ENCODE measurements at places on chromosomes 6 and 20.

DNA sequence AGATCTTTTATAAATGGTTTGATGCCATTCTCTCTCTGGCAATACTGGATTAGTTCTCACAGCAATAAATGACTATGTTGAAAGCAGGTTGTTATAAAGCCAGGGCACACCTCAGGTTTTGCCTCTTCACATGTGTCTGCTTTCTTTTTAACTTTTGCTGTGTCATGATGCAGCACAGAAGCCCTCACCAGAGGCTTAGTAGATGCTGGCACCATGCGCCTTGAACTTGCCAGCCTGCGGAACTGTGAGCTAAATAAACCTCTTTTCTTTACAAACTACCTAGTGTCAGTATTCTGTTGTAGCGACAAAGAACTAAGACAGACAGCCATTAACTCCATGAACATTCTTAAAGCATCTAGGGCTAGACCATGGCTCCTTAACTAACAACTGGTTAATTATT lies 15.3 kb upstream of the GPR63 start:
- no peak for DNase-seq

DNA sequence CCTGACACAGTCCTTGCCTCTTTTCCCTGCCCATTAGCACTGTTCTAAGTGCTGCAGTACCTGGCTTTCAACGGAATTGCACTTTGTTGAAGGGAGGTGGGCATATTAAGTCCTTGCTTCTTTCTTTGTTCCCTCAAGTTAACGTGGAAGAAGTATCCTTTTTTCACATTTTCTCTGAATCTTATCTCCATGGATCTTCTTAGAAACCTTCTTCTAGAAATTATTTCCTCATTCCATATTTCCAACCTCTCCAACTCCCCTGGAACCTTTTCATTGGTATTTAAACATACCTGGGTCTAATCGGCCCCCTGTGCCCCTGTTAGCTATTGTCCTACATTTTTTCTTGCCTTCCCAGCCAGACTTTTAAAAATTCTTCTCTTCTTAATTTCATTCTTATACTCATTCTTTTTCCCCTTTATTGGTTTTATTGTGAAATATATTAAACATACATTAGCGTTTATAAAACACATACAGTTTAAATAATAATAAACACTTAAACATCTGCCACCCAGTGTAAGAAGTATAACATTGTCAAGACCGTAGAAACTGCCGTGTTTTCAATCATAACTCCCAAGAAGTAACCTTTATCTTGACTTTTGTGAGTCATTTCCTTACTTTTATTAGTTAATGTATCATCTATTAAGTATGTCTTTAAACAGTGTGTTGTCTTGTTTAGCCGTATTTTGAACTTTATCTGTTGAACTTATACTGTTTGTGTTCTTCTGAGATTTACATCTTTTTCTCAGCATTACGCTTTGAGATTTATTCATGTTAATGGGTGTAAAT lies 118.2 kb downstream of the CDKAL1 start:
- DNase-seq, result no peak

GRCh38 chr6:119511024-119511423 lies 161.5 kb upstream of the MAN1A1 start:
- DNase-seq, result no peak

- DNase-seq, result peak; percentile 76
These were observed 165.4 kb upstream of the GMDS start for GRCh38 chr6:2410656-2411380.

DNA sequence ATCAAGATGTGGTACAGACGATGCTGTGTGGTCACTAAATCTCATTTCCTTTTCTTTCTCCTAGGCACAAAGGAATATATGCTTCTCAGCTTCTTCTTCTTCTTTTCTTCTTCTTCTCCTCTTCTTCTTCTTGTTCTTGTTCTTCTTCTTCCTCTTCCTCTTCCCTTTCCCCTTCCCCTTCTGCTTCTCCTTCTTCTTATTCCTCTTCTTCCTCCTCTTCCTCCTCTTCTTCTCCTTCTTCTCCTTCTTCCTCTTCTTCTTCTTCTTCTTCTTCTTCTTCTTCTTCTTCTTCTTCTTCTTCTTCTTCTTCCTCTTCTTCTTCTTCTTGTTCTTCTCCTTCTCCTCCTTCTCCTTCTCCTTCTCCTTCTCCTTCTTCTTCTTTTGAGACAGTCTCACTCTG lies 190.4 kb upstream of the DTNBP1 start:
- no peak for DNase-seq

DNA sequence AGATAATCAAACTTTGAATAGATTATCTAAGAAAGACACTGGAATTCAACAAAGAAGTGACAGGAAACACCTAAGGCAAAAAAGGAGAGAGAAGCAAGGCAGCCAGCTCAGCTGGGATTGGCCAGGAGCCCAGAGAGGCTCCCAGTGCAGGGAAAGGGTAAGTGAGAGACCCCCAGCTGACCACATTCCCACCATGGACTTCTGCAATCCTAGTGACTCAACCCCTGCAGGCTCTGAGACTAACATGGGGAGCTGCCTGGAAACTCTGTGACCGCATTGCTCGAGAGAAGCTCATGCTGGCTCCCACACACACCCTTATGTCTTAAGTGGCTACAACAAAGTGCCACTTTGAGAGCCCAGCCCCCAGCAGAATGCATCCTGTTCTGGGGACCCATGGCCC lies 215.1 kb downstream of the PACRG start:
- DNase-seq, result no peak

GRCh38 chr20:38210741-38211140 lies 45.7 kb upstream of the TGM2 start:
- DNase-seq, result no peak

DNA sequence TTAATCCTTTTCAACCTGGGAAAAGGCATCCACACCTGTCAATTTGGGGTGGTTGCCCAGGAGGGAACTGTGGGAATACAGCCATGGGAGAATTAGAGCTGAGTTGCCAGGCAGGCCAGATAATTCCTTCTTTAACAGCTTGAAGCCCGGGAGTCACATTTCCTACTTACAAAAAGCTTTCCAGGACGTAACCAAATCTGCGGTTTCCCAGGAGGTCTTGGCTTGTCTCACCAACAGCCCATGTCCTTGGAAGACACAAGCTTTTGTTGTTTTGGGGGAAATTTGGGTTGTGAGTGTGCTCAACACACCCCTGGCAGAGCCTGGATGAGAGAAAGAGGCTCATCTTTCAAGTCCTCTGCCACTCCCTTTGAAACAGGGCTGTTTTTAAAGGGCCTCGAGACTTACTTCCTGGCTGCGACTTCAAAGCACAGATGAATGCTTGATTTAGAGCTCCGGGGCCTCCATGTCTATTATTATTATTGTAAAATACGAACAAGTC lies 465.9 kb upstream of the BTBD3 start:
- DNase-seq, result no peak

GRCh38 chr6:62229231-62229630 lies 56.8 kb downstream of the KHDRBS2 start:
- no peak for DNase-seq

DNA sequence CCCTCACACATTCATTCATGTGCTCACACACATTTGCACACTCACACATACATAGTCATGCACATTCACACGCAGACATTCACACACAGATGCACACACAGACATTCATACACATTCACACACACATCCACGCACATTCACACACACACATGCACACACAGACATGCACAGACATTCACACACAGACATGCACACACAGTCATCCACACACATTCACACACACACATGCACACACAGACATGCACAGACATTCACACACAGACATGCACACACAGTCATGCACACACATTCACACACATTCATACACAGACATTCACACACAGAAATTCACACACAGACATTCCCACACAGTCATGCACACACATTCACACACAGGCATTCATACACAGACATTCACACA lies 147.3 kb downstream of the PACRG start:
- no peak for DNase-seq

- DNase-seq, result peak; percentile 92
These were observed 33.3 kb upstream of the SLC22A16 start for GRCh38 chr6:110509617-110510241.

- DNase-seq, result no peak
These were observed 18.3 kb downstream of the KIAA1586 start for GRCh38 chr6:57064809-57065208.

- DNase-seq, result no peak
These were observed 41.0 kb upstream of the MPC1 start for GRCh38 chr6:166423781-166424180.

GRCh38 chr6:109186012-109186411 lies 90.7 kb downstream of the CEP57L1 start:
- no peak for DNase-seq

DNA sequence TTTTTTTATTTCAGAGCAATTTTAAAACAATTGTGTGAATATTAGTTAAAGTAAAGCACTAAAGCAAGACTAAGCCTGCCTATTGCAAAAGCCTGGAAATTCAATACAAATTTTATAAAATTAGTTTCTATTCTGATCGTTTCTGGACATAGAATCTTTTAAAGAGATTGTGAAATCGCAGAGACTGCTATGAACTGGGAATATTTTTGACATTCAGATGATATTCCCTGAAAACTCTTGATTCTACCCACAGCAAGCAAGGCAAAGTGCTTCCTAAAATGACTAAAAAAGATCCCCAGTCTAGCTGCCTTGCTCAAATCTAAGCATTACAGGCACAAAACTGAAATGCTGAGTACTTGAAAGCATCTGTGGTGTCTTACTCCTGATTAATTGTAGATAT lies 187.6 kb upstream of the CEP162 start:
- DNase-seq, result no peak

DNA sequence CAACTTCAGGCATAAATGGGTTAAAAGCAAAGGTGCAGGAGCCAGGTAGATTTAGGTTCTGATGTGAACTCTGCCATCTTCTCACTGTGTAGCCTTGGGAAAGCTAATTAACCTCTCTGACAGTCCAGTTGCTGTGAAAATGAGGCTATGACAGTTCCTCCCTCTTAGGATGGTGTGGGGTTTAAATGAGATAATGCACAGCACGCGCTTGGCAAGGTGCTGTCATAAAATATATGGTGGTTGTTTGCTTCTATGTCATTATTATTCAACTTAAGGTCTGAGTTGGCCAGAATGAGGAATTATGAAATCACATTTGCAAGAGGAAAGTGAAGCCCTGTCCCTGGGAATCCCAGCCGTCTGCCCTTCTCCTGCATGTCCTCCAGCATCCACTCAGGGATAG lies 15.5 kb upstream of the BCAS1 start:
- no peak for DNase-seq

DNA sequence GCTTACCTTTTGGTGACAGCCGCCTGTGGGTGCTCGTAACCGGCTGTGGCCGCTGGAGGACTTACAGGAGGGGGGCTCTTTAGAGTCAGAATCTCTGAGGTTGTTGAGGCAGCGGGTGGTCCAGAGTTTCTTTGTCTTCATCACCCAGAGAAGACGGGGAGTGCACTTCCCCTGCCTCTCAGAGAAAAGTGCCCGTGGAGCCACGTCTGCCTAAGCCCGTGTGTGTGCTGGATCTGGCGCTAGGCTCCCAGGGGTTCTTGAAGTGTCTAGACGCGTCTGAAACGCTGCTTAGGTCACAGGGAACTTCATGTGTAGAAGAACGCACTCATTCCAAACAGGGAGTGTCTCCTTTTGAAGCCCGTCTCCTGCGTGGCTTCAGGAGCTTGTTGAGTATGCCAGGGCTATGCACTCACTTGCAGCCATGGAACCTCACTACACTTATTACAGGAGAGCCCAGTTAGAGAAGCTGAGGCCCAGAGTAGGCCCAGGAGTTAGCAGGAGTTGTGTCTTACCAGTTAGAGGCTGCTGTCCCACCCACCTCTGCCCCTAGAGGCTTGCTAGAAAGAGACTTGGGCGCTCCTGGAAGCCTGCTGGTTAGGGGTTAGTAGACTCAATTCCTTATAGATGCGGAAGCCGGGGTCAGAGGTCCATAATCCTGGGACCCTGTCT lies 1.3 kb downstream of the LSM14B start:
- DNase-seq, result no peak

DNA sequence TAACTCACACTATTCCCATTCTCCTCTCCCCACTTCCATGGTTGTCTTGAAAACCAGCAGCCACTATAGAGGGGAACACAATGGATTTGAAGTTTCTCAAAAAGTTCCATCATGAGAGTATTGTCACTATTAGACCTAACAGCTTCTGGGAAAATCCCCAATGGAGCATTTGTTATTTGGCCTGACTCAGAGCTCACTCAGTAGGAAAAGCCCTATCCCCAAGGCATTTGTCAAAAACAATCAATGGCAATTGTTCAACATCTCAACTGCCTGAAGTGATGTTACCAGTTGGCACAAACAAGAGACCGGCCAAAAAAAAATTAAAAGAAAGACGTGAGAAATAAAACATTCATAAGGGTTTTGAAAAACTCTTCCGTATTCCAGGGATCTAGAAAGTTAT lies 98.8 kb downstream of the MYLK4 start:
- DNase-seq, result no peak

DNA sequence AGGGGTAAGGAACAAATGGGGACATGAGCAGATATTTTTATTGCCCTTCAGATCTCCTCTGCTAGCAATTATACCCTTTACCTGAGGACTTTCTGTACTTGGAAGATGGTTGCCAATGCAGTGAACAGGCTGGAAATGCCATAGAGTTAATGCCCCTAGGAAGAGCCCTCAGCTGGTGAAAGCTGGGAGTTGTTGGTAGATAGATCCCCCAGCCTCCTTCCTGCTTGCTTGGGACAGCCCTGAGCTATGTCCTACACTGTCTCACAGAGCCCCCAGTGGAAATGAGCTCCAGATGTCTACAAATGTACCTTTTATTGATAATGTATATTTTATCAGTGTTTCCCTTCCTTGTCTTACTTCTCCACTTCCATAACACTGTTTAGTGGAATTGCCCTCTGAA lies 87.6 kb upstream of the PAK5 start:
- no peak for DNase-seq

DNA sequence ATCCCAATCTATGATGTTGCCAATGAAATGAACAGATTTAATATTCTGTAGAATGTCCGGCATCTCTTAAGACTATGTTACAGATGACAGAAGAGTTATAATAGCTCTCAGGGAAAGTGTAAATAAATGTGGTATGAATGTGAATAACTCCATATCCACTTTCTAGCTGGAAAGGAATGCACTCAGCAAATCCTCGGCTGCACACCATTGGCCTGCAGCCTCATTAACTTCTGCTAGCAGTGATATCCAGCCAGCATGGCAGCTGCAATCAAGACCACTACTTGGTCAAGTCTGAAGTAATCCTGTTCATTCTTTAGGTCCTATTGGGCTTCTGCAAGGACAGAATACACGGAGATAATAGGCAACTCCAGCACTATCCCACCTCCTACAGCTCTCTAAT lies 17.3 kb upstream of the MICA start:
- DNase-seq, result no peak

DNA sequence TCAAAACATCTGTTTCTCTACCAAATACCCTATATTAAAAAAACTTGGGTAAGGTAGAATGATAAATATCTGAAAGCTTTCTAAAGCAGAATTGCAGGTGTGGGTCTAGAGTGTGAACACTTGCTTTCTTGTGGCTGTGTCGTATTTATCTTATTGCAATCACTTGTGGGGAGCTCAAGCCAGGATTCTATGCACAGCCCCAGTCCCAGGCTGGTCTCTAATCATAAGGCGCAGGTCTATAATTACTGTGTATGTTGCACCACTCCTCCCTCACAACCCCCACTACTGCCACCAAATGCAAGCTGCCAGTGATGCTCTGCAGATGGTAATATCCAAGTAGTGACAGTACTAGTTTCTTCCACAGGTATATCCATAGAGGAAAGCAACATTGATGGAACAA lies 2.2 kb upstream of the E2F3 start:
- no peak for DNase-seq
